NCI-H187 treated with DMSO at 0.1 percent for 48 hours (cell line): ENCODE measurements at places on chromosomes 11 and 22.

GRCh38 chr11:103086461-103086860, 5.5 kb downstream of the DCUN1D5 start:
- no peak for DNase-seq

DNA sequence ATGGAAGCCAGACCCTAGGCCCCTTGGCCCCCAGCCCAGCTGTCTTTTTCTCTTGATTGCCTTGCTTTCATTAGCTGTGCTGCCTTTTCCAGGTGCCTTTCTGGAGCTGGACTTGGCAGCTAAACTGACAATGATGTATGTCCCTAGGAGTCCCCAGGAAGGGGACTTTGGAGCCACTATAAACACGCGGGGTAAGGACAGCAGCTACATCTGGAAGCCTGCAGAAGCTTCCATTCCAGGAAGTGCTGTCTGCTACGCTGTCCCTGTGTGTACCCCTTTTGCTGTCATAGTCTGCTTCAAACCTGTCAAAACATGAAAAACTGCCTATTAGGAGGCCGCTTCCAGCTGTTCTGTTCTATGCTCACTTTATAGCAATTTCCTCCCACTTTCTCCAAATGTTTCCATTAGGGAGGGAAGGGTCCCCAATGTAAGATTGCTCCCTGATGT, 153.3 kb upstream of the RAG2 start:
- no peak for DNase-seq

DNA sequence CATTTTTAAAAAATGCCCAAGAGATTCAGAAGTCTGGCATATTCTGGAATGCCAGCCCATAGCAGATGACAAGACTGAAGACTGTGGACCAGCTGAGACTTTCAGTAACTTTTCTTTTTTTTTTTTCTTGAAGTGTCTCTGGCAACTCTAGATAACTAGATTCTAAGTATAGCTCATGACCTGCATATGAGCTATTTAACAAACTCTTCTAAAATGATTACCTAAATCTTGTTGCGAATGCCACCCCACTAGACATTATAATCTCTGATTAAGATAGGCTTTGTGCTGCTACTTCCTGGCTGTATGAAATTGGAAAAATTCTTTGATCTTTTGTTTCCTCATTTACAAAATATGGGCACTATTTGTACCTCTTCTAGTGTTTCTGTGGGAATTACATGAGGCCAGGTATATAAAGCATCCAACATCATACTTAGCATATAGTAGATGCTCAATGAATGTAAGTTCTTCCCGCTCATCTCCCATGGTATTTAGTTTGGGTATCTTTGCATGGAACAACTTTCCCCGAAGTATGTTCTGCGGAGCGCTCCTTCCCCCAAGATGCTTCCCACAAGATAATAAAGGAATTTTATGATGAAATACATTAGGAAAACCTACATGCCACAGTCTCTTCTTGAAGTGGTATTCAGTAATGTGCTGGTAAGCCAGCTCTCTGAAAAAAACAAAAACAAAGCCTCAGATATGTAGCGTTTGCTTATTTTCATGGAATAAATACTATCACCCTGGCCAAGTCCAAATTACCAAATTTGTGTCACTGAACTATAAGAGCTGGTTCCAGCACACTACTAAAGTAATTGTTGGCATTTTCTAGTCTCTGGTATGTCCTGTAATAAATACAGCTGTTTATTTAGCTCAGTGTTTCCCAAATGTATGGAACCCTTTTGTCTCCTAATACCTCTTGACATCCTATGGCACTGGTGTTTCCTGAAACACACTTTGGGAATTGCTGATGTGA, 86.8 kb upstream of the TIMP3 start:
- no peak for DNase-seq

DNA sequence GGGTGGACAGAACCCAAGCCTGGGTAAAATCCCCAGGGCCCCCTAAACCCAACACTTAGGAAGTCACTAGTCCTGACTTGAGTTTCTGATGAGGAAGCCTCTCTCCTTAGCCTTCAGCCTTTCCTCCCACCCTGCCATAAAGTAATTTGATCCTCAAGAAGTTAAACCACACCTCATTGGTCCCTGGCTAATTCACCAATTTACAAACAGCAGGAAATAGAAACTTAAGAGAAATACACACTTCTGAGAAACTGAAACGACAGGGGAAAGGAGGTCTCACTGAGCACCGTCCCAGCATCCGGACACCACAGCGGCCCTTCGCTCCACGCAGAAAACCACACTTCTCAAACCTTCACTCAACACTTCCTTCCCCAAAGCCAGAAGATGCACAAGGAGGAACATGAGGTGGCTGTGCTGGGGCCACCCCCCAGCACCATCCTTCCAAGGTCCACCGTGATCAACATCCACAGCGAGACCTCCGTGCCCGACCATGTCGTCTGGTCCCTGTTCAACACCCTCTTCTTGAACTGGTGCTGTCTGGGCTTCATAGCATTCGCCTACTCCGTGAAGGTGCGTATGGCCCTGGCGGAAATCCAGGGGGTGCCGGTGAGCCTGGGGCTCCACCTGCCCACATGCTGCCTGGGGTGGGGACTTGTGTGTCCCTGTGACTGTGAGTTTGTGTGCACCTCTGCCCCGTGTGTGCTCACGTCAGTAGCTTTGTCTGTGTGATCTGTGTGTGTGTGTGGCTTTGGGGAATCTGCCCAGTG, at the start of gene IFITM1:
Gene IFITM1 (plus strand): TSS at position 254 of the 767 bp plus-strand sequence. CDS start 131 bp downstream, at position 385.
- DNase-seq, result no peak

DNA sequence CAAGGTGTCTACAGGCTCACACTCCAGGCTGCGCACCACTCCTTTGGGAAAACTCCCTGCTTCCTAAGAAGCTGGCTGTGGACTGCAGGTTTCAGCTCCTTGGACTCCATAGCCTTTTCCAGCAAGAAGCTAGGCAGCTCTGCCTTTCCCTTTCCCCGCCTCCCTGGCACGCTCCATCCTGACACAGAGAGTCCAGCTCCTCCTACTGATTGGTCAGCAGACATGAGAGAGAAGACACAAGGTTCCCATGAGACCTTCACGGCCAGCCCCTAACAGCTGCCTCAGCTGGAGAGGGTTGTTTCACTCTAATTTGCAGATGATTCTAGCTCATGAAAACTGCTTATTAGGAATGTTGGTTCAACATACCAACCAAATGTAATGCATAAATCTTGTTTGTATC, 27.6 kb downstream of the TENM4 start:
- DNase-seq, result peak; percentile 80

GRCh38 chr11:32374261-32374711, 61.1 kb downstream of the WT1 start:
- no peak for DNase-seq

DNA sequence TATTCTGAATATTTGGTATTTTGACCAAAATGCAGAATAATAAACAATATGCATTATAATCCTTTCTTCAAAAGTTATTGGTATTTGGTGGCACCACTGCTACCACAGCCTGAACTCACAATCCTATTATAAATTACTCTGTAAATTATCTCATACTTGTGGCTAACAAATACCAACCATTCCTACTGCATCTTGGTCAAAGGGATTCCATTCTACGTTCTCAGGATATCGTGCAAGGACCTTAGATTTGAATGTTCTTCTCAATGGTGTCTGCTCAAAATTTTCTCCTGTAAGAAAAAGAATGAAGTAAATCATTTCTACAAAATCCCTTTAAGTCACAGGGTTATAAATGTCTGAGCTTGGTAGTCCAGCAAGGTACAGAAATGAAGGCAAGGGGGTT, 58.7 kb downstream of the DENND5A start:
- no peak for DNase-seq

DNA sequence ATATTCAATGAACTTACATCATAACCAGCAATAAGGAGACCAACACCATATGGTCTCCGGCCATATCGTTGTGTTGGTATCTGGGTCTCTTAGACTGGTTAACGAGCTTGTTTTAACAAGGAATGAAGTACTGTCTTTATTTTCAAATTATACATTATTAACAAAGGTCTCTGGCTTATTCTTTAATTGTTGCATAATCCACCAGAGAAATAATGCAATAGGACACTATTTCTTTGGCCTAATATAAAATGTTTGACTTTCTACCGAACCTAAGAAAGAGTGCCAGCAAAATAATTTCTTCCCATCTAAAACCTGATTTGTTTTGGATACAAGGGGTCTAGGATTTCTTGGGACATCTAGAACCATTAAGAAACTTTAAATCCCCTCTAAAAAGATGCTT, 6.4 kb downstream of the PSMA1 start:
- no peak for DNase-seq

DNA sequence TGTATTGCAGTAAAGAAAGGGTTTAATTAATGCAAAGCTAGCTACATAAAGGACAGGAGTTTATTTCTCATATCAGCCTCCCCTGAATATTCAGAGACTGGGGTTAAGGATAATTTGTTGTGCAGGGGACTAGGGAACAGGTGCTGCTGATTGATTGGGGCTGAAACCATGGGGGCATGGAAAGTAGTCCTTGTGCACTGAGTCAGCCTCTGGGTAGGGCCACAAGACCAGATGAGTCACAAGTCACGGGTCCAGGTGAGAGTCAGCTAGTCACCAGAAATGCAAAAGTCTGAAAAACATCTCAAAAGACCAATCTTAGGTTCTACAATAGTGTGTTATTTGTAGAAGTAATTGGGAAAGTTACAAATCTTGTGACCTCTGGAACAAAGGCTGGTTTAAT, 32.9 kb upstream of the SYT13 start:
- DNase-seq, result no peak

DNA sequence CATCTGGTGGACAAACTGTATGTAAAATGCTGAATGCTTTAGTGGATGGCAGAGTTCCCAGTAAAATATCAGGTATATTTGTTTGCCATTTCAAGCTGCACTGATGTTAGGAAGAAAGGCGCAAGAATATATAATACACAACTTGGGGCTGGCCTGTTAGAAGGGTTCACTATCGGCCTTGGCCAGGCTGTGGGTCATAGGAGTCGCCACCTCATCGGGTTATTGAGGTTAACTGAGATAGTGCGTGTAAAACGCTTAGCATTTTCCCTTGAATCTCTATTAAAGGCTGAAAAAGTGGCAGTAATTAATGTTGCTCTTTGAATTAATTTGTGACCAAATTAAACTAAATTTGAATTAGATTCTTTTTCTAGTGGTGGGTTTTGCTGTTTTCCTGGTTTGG, 5.1 kb downstream of the FAM118A start:
- DNase-seq, result no peak

GRCh38 chr11:3880724-3881123, 25.3 kb downstream of the STIM1 start:
- DNase-seq, result no peak

- peak; percentile 79 for DNase-seq
Measured at GRCh38 chr11:115290893-115291292, 213.3 kb downstream of the CADM1 start.

- DNase-seq, result no peak
Measured at GRCh38 chr11:131471976-131472375, 101.6 kb downstream of the NTM start.

GRCh38 chr11:46615756-46616155, 1.3 kb downstream of the HARBI1 start:
- DNase-seq, result no peak

DNA sequence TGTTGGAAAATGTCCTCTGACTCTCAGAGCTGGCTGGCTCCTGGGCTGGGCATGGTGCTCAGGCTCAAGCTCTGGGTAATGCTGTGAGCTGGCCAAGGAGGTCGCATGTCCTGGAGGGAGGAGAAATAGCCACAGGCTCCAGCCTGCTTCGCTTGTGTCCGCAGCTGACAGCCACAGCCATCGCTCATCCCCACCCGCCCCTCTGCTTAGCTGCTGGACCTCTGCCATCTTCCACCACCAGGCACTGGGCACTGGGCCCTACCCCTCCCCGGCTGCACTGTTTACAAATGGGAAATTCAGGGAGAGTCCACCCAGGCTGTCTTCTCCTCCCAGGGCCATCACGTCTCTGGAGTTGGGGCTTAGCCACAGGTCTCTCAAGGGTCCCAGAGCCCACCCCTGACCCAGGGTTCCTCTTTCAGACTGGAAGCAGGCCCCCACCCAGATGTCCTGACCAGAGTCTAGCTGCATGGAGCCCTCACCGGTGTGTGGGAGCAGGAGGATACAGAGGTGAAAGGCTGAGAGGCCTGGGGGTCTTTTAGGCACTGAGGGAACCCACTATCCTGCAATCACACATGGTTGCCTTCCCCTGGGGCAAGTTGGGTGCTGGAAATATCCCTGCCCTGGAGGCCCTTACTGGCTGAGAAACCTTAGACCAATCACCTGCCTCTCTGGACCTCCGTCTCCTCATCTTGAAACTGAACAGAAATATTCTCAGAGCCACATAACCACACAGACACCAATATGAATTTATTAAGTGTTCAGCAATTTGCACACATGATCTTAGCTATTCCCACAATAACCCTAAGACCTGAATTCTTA, 62.7 kb downstream of the CD82 start:
- DNase-seq, result no peak

DNA sequence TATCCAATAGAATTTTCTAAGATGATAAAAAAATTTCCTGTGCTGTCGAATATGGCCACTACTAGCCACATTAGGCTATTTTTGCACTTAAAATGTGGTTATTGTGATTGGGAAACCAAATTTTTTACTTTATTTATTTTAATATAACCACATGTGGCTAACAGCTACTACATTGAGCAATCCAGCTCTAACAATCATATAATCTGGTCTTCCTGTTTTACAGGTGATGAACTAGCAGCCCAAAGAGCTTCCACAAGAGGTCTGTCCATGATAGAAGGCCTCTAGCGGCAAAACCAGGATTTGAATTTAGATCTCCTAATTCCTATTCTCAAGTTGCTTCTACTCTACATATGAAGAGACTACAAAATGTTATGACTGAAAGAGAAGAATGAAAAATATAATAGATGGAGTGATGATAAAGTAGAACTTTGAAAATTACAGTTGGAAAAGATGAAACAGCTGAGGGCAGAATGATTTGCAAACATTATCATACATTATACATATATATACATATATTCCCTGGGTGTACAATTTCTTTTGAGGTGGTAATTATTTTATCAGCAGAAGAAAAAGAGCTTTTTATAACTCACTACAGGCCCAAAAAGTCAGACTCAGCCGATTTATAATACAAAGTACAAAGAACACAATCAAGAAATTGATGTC, 363.5 kb upstream of the PITPNB start:
- DNase-seq, result no peak

GRCh38 chr11:119758291-119758690, 29.3 kb upstream of the NECTIN1 start:
- no peak for DNase-seq

DNA sequence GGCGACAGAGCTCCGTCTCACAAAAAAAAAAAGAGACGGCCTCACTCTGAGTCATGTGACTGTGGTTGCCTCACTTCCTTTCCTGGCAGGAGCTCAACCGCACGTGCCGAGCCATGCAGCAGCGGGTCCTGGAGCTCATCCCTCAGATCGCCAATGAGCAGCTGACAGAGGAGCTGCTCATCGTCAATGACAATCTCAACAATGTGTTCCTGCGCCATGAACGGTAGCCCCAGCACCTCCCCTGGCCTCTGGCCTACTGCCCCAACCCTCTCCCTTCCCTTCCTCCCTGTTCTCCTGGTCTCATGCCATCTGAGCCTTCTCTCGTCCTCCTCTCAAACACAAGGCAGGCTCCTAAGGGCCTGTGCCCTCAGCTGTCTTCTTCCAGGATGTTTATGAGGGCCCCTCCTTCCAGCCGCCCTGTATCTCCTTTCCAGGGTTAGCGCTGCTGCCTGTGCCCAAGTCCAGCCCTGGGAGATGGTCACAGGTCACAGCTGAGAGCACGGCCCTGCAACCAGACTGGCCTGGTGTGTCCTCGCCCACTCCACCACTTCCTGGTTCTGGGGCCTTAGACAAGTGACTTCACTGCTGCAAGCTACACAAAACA, 30.7 kb downstream of the TOM1 start:
- no peak for DNase-seq

GRCh38 chr11:612961-613300, 2.8 kb downstream of the IRF7 start:
- DNase-seq, result no peak

- DNase-seq, result no peak
Measured at GRCh38 chr11:72826191-72826941, 12.2 kb downstream of the ATG16L2 start.

- DNase-seq, result no peak
Measured at GRCh38 chr11:11975201-11976092, 33.0 kb downstream of the DKK3 start.
